ENCODE measurements at places on chromosomes 1 and 21.

GRCh38 chr1:106061586-106062495, 994.6 kb upstream of the PRMT6 start:
- no peak overlapping the region for H3K27ac ChIP-seq
- no peaks in the 10 kb centered on the region for H3K27me3 ChIP-seq
- H3K4me1 ChIP-seq = no peaks in the 10 kb centered on the region
- H3K36me3 ChIP-seq = no peaks in the 10 kb centered on the region

DNA sequence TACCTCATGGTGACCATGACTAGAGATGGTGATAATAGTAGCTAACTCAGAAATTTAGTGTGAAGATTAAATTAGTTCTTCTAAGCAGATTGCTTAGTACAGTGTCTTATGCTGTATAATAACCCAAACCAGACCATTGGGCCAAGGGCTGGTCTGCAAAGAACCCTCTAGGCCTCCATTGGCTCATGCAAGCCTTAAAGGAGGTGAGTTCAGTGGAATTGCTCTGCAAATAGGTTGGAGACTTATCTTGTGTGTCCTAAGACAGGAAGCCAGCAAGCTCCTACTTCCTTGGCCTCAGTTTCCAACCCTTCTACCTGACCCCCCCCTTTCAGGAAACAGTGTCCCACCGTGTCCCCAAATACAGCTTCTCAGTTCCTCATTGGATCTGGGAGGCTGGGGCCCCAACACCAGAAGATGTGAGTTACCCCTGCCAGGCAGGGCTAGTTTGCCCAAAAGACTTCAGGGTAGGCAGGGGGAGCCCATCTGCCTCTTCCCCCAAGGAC, 1.9 kb upstream of the MEF2D start:
- H3K4me1 ChIP-seq = peaks cover 70% of the 10 kb centered on the region
- peak overlapping the region; percentile 95 for H3K27ac ChIP-seq
- H3K27me3 ChIP-seq = no peaks in the 10 kb centered on the region
- H3K4me3 ChIP-seq = peak overlapping the region; percentile 79

GRCh38 chr1:76861149-76861548, 6.1 kb upstream of the ST6GALNAC5 start:
- no peak for DNase-seq
- no peaks in the 10 kb centered on the region for H3K4me1 ChIP-seq
- no peaks in the 10 kb centered on the region for H3K36me3 ChIP-seq
- peaks cover 4% of the 10 kb centered on the region for H3K27me3 ChIP-seq
- no peak overlapping the region for H3K27ac ChIP-seq

GRCh38 chr1:26942656-26943055, 17.6 kb downstream of the KDF1 start:
- DNase-seq = no peak
- no peaks in the 10 kb centered on the region for H3K27me3 ChIP-seq
- no peaks in the 10 kb centered on the region for H3K4me1 ChIP-seq
- peaks cover 27% of the 10 kb centered on the region for H3K36me3 ChIP-seq
- H3K4me3 ChIP-seq = no peak overlapping the region
- no peak overlapping the region for H3K27ac ChIP-seq

GRCh38 chr1:245858022-245858721, 648.9 kb downstream of the SMYD3 start:
- no peaks in the 10 kb centered on the region for H3K4me1 ChIP-seq
- no peak overlapping the region for H3K4me3 ChIP-seq
- no peak for DNase-seq
- H3K36me3 ChIP-seq = no peaks in the 10 kb centered on the region

GRCh38 chr1:224435318-224435763, 744 bp upstream of the WDR26 start:
- no peak for DNase-seq
- no peaks in the 10 kb centered on the region for H3K27me3 ChIP-seq
- H3K4me1 ChIP-seq = peaks cover 46% of the 10 kb centered on the region
- H3K36me3 ChIP-seq = no peaks in the 10 kb centered on the region
- H3K4me3 ChIP-seq = peak overlapping the region; percentile 91
- H3K27ac ChIP-seq = peak overlapping the region; percentile 96

- H3K4me3 ChIP-seq = no peak overlapping the region
- no peak overlapping the region for H3K27ac ChIP-seq
- H3K27me3 ChIP-seq = no peaks in the 10 kb centered on the region
- no peaks in the 10 kb centered on the region for H3K4me1 ChIP-seq
Measured at GRCh38 chr1:88311907-88312306, 372.2 kb upstream of the PKN2 start.

GRCh38 chr1:243939167-243939848, 89.3 kb upstream of the AKT3 start:
- no peak for DNase-seq

DNA sequence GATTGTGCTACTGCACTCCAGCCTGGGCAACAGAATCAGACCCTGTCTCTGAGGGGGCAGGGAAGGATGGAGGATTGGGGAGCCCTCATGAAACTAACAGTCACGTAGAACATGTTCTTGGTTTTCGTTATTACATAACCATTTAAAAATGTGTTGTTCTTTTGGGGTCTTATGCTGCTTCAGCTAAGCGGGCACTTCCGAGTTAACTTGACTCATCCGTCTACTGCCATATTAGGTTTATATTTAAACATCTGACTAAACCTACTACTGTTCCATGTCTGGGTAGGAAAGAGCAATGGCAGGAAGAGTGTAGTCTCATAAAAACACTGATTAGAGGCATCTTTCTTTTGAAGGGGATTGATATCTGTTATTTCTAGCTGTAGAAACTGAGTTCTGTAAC, 59.5 kb upstream of the BMP8A start:
- DNase-seq = no peak
- peaks cover 79% of the 10 kb centered on the region for H3K36me3 ChIP-seq
- H3K4me3 ChIP-seq = no peak overlapping the region
- no peaks in the 10 kb centered on the region for H3K27me3 ChIP-seq

- no peak overlapping the region for H3K4me3 ChIP-seq
- H3K36me3 ChIP-seq = no peaks in the 10 kb centered on the region
- DNase-seq = no peak
Measured at GRCh38 chr1:152901631-152902030, 6.7 kb upstream of the IVL start.

DNA sequence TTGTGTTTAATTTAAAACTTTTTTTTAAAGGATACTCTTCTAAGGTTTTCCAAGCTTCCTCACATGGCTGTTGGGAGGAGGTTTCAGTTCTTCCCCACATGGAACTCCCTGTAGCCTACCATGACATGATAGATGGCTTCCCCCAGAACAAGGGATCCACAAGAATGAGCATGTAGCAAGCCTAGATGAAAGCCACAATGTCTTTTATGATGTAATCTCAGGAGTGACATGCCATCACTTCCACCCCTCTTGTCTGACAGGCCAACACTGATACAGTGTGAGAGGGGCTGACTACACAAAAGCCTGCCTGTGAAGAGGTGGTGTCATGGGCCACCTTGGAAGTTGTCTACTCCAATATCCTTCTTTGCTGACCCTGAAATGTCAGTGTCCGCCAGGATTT, 32.0 kb downstream of the CD34 start:
- H3K27ac ChIP-seq = no peak overlapping the region
- no peak for DNase-seq
- H3K4me1 ChIP-seq = peaks cover 25% of the 10 kb centered on the region
- no peaks in the 10 kb centered on the region for H3K36me3 ChIP-seq

DNA sequence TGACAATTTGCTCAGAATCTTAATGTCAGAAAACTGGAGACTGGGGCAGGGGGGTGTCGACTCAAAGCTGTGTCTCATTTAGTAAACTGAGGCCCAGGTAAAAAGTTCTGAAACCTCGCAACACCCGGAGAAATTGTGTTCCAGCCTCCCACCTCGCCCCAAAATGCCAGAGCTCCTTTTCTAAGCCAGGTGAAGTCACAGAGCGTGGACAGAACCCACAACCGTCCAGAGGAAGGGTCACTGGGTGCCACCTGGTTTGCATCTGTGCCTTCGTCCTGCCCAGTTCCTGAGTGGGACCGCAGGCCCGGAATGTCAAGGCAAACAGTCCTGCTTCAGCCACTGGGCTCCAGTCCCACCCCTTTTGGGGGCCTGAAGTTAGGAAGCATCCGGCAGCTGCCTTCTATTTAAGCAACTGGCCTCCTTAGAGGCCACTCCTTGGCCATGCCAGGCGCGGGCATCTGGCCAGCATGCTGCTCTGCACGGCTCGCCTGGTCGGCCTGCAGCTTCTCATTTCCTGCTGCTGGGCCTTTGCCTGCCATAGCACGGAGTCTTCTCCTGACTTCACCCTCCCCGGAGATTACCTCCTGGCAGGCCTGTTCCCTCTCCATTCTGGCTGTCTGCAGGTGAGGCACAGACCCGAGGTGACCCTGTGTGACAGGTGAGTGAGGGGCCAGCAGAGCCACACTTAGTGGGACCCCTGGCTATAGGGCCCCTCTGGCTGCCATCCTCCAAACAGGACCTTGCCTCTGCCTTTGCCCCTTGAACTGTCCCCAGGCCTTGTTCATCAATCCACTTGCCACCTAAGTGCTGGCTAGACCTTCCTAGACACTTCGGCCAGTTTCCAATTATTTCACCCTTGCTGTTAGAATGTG, at the start of gene TAS1R1:
Gene TAS1R1 (plus strand): TSS at position 401 of the 872 bp plus-strand sequence. CDS start 67 bp downstream, at position 468.
- peak within 1 kb of the TSS; percentile 80 for H3K27ac ChIP-seq
- H3K4me1 ChIP-seq = peaks cover 19% of the 10 kb centered on the region
- no peak for DNase-seq
- H3K36me3 ChIP-seq = peaks cover 2% of the 10 kb centered on the region

DNA sequence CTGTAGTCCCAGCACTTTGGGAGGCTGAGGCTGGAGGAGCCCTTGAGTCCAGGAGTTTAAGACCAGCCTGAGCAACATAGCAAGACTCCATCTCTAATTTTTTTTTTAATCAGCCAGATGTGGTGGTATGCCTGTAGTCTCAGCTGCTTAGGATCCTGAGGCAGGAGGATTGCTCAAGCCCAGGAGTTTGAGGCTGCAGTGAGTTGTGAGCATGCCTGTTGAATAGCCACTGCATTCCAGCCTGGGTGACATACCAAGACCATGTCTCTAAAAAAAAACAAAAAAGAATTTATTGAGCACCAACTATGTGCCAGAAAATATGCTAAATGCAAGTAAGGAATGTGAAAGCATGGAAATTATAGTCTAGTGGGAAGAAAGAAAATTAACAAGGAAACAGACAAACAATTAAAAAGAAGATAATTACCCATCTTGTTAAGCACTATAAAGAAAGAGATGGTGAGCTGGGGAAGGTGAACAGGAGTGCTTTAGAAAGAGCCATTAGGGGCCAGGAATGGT, 104.0 kb upstream of the ZNF678 start:
- no peak for DNase-seq
- H3K27me3 ChIP-seq = no peaks in the 10 kb centered on the region
- H3K36me3 ChIP-seq = no peaks in the 10 kb centered on the region
- no peak overlapping the region for H3K27ac ChIP-seq
- H3K4me3 ChIP-seq = no peak overlapping the region

DNA sequence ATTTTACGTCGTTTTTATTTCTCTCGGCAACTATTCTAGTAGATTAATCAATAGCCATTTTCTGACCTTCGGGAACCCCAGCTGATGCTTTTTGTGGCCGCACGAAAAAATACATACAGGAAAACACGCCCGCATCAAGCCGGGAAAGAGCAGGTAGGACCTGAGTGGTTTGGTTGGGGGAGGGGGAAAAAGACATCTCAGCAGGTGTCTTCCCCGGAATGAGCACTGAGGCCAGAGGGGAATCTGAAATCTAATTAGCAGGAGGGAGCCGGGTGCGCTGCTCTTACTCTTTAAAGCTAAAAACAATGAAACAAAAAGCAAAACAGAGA, 618 bp upstream of the FOXD3 start:
- H3K4me3 ChIP-seq = peak overlapping the region; percentile 34
- H3K36me3 ChIP-seq = no peaks in the 10 kb centered on the region
- peaks cover 8% of the 10 kb centered on the region for H3K4me1 ChIP-seq
- DNase-seq = no peak
- no peak overlapping the region for H3K27ac ChIP-seq

GRCh38 chr1:91718877-91719276, 167.1 kb downstream of the TGFBR3 start:
- no peak for DNase-seq
- no peaks in the 10 kb centered on the region for H3K27me3 ChIP-seq
- no peaks in the 10 kb centered on the region for H3K4me1 ChIP-seq
- no peak overlapping the region for H3K27ac ChIP-seq
- H3K4me3 ChIP-seq = no peak overlapping the region

GRCh38 chr1:237146241-237146640, 104.3 kb downstream of the RYR2 start:
- H3K27me3 ChIP-seq = no peaks in the 10 kb centered on the region
- H3K4me3 ChIP-seq = no peak overlapping the region
- H3K27ac ChIP-seq = no peak overlapping the region
- no peaks in the 10 kb centered on the region for H3K4me1 ChIP-seq
- H3K36me3 ChIP-seq = no peaks in the 10 kb centered on the region
- no peak for DNase-seq

DNA sequence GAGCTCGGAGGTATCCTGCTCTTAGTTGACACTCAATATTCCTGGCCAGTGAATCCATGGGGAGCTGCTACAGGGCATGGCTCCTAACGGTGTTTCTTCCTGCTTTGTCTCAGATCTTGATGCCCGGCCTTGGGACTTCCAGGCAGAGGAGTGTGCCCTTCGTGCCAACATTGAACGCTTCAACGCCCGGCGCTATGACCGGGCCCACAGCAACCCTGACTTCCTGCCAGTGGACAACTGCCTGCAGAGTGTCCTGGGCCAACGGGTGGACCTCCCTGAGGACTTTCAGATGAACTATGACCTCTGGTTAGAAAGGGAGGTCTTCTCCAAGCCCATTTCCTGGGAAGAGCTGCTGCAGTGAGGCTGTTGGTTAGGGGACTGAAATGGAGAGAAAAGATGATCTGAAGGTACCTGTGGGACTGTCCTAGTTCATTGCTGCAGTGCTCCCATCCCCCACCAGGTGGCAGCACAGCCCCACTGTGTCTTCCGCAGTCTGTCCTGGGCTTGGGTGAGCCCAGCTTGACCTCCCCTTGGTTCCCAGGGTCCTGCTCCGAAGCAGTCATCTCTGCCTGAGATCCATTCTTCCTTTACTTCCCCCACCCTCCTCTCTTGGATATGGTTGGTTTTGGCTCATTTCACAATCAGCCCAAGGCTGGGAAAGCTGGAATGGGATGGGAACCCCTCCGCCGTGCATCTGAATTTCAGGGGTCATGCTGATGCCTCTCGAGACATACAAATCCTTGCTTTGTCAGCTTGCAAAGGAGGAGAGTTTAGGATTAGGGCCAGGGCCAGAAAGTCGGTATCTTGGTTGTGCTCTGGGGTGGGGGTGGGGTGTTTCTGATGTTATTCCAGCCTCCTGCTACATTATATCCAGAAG, 16.7 kb downstream of the ALX3 start:
- no peak overlapping the region for H3K4me3 ChIP-seq
- no peaks in the 10 kb centered on the region for H3K4me1 ChIP-seq
- peaks cover 65% of the 10 kb centered on the region for H3K36me3 ChIP-seq

GRCh38 chr21:39840373-39841097, 26.7 kb upstream of the PCP4 start:
- no peaks in the 10 kb centered on the region for H3K4me1 ChIP-seq
- no peak for DNase-seq
- no peak overlapping the region for H3K27ac ChIP-seq
- no peak overlapping the region for H3K4me3 ChIP-seq
- no peaks in the 10 kb centered on the region for H3K27me3 ChIP-seq
- H3K36me3 ChIP-seq = no peaks in the 10 kb centered on the region

Data from CD8-positive, alpha-beta memory T cell (primary cell).